Hypothalamus (tissue), 51 donors: ENCODE measurements at places on chromosomes 5 and 9.

DNA sequence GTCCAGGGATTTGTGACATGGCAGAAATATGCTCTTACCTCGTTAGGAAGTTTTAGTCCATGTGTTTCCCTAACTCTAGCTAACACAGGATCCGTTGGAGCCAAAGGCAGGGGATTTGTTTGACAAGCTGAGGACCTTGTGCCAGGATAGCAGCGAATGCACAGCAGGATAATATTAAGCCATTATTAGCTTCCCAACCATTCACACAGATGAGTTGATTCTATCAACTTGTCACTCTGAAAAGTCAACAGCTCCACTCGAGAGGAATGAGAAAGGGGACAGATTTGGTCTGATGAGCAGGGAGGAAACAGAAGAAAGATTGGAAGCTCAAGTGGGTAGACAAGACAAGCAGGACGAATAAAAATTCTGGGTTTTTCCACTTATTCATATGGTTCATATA, 106.2 kb downstream of the FSTL4 start:
- no peak for DNase-seq

GRCh38 chr5:135005076-135005475, 29.0 kb downstream of the PITX1 start:
- DNase-seq: no peak

DNA sequence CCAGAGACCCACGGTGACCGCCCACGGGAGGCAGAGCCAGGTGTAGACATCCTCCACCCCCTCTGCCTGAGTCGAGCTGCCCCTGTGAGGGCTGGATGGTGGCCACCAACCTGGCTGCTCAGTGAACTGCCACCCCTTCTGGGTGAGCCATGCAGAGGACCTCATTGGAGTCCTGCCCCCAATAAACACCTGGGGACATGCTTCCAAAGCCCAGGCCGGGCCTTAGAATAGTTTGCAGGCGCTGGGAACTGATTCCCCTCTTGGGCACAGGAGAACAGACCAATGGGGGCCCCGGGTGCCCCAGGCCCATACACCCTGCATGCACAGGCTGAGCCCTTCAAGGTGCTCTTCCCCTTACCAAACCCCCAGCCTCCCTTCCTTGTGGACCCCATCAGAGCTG, 38.1 kb upstream of the GFPT2 start:
- DNase-seq: no peak

DNA sequence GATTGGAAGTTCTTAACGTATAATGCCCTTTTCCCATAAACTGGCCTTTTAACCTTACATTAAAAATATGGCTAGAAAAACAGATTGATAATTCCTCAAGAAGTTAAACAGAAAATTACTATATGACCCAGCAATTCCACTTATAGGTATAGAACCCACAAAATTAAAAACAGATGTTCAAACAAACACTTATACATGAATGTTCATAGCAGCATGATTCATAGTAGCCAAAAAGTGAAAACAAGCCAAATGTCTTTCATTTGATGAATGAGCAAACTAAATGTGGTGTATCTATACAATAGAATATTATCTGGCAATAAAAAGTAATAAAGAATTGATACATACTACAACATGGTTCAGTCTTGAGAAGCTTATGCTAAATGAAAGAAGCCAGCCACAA, 35.5 kb downstream of the POU5F2 start:
- no peak for DNase-seq

GRCh38 chr5:170769898-170770416, 13.6 kb upstream of the GABRP start:
- no peak for DNase-seq

DNA sequence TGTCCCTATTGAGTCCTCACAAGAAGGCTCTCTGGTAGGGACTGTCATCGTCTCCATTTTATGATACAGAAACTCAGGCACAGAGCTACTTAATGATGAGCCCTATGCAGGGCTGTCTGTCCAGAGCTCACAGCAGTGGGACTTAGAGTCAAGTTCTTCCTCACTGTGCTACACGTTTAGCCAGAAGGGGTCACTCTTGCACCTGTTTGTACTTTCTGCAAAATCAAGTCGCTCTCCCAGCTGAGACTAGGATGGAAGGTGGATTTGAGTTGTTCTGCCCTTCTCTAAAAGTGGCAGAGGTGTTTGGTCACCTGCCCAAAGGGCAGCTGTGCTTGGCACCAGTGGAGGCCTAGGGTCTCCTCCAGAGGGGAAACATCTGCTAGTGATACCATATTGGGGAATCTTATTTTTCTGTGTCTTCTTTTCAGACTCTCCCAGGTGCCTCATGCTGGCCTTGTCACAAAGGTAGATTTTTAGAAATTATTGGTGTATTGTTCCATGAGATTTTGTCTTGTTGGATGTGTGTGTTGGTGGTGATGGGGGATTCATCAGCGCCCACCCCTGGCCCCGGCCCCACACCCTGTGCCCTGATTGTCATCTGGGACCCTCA, 104.2 kb downstream of the PPARGC1B start:
- no peak for DNase-seq

DNA sequence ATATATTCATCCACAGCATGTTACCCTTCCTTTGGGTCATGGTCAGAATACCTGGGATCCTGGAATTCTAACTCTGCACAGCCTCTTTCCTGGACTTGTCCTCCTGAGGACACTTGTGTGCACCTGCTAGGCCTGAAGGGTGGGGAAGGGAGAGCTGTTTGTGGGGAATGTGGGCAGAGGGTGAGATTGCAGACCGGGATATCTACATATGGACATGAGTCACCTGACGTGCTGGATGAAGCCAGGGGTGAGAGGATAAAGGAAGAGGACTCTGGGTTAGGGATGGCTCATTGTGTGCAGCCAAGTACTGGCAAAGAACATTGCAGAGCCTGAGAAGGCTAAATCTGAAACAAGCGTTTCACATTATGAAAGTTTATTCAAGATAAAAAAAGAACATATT, 241.4 kb upstream of the RPS23 start:
- no peak for DNase-seq

- DNase-seq: no peak
Measured at GRCh38 chr9:126108240-126108639, 218.4 kb upstream of the MVB12B start.

- no peak for DNase-seq
Measured at GRCh38 chr5:150121448-150122157, 34.0 kb downstream of the PDGFRB start.

DNA sequence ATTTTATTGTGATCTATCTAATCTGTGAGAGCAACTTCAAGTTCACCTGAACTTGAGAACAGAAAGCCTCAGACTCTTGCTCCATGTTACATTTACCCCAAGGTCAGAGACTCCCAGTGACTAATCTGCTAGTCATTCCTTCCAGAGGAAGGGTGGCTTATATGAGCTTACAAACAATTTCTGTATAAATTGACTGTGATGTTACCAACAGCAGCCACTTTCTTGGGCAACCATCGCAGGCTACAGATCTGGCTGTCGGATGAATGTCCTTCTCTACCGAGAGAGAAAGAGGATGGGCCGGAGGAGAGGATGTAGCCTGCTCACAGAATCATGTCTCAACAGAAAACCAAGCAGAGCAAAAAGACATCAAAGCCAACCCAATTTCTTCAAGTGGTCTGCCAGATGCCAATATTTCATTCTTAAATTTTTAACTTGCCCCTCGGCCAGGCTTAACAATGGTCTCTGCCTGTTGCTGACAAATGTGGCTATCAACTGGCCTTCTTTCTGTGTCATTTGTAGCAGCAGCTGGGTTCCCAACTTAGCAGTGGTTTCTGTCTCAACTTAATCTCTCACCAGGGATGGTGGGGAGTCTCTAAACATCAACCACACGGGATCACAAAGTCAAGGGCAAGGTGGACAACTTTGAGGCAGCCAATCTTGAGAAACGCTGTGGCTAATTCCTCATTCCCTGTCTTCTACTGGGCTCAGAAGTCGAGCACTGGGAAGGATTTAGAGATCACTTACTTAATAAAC, 81.3 kb downstream of the RAPGEF1 start:
- no peak for DNase-seq

- peak; percentile 87 for DNase-seq
Measured at GRCh38 chr9:137590469-137591383, at the start of gene ZMYND19. Gene ZMYND19, minus strand, starts transcription at chr9:137590512. Its CDS starts 249 bp downstream, at chr9:137590263.

- DNase-seq: peak; percentile 79
Measured at GRCh38 chr9:129006328-129007034, 21.6 kb downstream of the SH3GLB2 start.

DNA sequence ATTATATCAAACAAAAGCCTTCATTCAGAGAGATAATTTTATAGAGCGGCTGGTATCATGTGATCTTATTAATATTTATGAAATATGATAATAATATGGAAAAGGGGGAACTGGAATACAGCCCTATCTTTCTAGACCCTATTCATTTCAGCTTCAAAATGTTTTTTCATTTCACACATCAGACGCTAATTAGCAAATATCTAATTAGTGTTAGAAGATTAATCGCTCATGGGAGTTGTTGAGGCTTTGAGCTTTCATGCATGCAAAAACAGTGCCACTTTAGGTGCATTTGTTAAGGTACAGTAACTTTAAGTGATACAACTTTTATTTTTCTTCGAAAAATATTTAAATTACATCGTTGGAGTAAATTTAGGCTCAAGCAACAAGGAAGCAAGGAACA, 751.7 kb upstream of the WWC1 start:
- no peak for DNase-seq

- DNase-seq: no peak
Measured at GRCh38 chr5:56270058-56270457, 36.9 kb upstream of the ANKRD55 start.

- no peak for DNase-seq
Measured at GRCh38 chr5:126445502-126446174, 22.4 kb downstream of the GRAMD2B start.

DNA sequence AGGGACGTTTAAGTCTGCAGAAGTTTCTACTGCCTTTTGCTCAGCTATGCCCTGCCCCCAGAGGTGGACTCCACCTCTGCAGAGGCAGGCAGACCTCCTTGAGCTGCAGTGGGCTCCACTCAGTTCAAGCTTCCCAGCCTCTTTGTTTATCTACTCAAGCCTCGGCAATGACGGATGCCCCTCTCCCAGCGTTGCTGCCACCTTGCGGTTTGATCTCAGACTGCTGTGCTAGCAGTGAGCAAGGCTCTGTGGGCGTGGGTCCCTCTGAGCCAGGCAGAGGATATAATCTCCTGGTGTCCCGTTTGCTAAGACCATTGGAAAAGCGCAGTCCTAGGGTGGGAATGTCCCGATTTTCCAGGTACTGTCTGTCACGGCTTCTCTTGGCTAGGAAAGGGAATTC, 2188.5 kb upstream of the WWC1 start:
- DNase-seq: no peak

GRCh38 chr5:168446983-168447619, 39.2 kb upstream of the RARS1 start:
- DNase-seq: no peak

DNA sequence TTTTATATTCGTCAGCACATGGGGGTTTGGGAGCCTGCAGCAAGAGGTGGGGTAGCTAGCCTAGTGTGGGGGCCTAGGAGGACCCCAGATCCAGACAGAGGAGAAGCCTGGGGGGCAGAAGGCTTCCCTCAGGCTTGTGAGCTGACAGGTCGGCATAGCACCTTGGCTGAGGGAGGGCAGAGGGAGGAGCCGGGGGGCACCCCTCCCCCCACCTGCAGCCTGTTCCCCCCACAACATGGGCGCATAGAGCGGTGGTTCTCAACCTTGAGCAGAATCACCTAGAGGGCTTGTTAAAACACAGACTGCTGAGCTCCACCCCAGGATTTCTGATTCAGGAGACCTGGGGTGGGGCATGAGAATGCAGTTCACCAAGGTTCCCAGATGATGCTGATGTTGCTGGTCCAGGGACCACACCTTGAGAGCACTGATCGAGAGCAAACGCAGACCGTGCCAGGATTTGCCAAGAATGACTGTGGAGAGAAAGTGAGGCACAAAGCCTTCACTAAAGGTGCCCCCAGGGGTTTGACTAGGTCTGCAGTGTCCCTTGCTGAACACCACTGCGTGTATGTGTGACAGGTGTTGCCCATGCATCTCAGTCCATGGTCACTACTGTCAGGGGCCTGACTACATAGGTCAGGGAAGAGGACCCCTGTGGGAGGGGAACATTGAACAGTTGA, 163.3 kb downstream of the MACROH2A1 start:
- no peak for DNase-seq

DNA sequence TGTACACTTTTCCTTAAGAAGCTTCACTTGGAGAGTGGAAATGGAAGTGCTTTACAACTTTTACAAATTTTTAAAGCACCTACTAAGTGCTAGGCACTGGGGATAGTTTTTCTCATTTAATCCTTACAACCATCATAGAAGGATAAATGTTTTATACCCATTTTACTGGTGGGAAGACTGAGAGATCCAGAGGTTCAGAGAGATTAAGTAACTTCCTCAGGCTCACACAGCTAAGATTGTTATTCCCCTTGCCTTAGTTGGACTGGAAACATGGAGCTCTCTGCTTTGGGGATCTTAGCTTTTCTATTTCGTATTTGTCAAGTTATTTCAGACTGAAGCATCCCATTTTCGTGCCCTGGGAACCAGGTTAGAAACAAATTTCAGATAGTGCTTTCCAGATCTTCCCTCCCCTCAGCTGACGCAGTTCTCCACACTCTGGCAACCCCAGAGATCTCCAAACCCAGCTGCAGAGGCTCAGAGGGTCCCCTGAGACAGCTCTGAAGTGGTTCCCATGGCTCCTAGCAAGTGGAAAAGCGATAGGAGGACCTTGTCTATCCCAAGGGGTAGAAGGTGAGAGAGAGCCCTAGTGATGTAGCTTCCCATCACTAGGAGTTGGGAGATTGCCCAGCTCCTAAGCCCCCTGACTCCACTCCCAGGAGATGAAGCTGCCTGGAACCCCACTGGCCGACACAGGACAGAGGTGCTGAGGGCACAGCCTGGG, 16.2 kb upstream of the GABBR2 start:
- no peak for DNase-seq

- DNase-seq: no peak
Measured at GRCh38 chr5:40655138-40655537, 24.6 kb upstream of the PTGER4 start.

DNA sequence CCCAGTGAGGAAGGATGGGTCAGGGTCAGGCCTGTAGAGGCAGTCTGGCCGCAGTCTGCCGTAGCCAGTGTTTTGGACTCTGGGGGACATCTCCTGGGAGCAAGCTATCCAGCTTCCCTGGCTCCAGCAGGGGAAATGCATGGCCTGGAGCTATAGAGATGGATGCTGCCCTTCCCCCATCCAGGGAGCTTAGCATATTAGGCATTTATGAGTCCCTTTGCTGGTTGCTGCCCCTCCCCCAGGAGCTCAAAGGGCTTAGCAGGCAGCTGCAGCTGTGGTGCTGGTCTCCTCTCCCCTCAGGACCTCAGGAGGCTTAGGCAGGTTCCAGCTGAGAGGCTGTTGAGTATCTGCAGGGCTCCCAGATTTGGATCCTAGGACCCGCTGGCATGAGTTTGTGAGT, 1158.7 kb downstream of the DTWD2 start:
- DNase-seq: no peak

DNA sequence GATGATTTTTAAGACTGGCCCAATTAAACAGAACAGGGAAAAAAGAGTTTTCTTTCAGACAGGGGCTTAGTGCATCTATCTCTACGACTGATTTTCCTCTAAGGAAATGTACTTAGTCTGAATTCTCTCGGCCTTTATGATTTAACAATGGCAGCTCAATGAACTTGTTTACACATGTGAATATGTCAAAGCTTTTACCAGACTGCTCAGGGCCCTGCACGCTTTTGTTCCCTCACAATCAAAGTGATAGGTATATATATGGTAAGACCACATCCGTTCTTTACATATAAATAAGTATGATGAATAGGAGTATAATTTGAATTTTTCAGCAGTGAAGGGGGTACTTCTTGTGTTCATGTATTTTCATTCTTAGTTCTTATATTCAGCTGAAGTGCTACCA, 27.6 kb downstream of the LEAP2 start:
- no peak for DNase-seq
